Metanephros (tissue), 2 donors: ENCODE measurements at places on chromosomes 4 and X. TPM values are rescaled to one million over a fixed set of nuclear protein-coding genes. Genes with fewer than 3 reads are reported as not detected.

Gene CCKAR
- 0.12 TPM for total RNA-seq

Gene CFAP99
- 0.41 TPM for total RNA-seq

Gene RAB41
- not detected for total RNA-seq

Gene ENPEP
- total RNA-seq: 52.5 TPM

Gene ARHGAP6
- 23.9 TPM for total RNA-seq

Gene BTK
- total RNA-seq: 6.0 TPM

Gene ESX1
- total RNA-seq: not detected

Gene ADGRG4
- total RNA-seq: not detected
